ENCODE measurements at places on chromosomes 3 and 15.

GRCh38 chr15:76335307-76336253 is 993 bp upstream of the ISL2 start:
- no peak for DNase-seq

DNA sequence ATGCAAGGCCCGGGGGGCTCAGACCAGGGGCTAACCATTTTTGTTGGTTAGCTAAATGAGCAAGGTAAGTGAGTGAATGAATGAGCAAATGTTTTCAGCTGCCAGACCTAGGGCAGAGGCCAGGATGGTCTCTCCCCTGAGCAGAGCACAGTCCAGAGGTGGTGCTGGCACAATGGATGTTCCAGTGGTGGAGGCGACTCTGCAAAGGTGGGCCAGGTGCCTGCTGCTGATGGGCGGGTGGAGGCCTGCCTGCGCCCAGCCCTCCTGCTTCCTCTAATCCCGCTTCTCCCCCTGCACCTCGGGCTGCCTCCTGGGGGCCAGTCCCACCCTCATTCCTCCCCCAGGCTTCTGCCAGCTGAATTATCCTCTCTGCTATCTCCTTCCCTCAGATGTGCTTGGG is 112.8 kb downstream of the WNT7A start:
- DNase-seq = no peak

- DNase-seq = no peak
Measured at GRCh38 chr15:69962561-69962960, 135.2 kb downstream of the TLE3 start.

DNA sequence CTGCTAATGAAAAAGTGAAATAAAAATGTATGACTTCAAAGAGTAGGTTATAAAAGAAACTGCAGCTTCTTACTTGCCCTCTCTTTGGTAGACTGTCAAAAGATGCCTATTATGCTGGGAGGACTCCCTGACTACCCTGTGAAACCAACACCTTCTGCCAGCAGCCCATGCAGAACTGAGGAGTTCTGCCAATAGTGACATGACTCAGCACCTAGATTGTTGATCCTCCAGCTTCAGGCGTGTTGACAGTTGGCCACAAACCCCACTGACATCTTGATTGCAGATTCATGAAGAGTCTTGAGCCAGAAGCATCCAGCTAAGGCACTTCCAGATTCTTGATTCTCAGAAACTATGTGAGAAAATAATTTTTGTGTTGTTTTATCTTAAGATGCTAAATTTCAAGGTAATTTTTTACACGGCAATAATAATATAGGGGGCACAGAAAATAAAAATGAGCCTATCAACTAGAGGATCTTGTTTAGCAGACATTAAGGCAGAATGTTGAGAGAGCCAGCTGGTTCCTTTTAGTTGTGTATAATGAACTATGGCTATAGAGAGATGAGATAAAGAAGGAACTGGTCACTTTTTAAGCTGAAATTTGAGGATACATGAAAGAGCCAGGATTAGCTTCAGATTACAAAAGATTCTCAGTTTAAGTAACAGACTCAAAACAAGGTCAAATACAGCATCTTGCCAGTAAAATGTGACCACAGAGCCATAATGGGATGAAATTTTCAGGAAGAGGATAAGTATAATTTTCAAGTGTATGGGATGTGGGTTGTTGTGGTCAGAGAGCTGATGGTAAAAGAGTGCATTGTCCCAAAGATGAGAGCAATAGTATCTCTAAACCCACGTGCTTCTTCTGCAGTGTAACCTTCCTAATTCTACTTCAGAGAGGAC is 588.7 kb upstream of the CBLB start:
- no peak for DNase-seq

- no peak for DNase-seq
Measured at GRCh38 chr3:95886616-95887015, 927.8 kb upstream of the EPHA6 start.

DNA sequence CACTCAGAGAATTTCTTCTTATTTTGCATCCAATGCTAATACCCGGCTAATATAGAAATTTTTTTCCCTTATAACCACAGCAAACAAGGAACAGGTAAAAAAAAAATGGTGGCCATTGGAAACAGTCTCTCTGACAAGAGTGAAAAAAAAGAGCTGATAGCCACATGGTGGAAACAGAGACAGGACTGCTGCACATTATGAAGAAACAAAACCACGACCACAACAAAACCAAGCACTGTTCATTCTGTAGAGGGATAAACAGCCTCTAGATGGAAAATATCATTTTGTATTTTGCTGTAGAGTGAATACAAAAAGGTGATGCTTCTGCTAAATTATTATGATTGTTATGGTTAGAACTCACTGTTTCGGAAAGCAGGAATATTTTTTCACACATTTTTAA is 686.2 kb downstream of the NLGN1 start:
- DNase-seq = no peak

DNA sequence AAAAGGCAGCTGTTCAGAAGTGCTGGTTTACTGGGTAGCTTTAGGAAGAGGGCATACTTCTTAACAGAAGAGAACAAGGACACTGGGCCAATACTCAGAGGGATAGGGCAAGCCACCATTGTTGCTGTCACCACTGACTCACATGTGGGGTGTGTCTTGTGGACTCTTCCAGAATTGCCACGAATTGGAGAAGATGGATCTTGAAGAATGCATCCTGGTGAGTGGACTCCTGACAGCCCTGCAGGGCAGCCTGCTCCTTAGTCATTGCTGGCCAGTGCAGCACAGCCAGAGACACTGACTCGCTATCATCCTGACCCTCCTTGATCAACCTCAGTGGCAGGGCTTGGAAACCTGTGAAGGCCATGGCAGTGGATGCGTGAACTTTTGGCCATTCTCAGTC is 62.3 kb downstream of the UBP1 start:
- DNase-seq = no peak

Data from central memory CD4-positive, alpha-beta T cell (primary cell).